ELF-1 (cell line): ENCODE measurements at places on chromosomes 16 and 17.
A peak's percentile ranks its signal among the peaks of the same experiment; 100 is the strongest.

DNA sequence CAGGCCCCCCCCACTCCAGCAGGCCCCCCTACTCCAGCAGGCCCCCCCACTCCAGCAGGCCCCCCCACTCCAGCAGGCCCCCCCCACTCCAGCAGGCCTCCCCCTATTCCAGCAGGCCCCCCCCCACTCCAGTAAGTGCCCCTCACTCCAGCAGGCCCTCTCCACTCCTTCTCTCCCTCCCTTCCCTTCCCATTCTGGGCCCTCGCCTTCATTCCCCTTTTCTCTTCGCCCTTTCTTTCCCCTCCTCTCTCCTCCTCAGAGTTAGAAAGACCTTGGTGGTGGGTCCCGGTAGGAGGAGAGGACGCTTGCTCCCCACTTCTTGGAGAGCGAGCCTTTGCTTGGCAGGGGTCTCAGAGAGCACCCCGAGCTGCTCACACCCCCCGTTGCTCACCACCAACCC is 177.0 kb upstream of the TNRC6C start:
- no peak for DNase-seq

GRCh38 chr16:30184891-30185682 is 1.7 kb downstream of the CORO1A start:
- DNase-seq, result no peak

DNA sequence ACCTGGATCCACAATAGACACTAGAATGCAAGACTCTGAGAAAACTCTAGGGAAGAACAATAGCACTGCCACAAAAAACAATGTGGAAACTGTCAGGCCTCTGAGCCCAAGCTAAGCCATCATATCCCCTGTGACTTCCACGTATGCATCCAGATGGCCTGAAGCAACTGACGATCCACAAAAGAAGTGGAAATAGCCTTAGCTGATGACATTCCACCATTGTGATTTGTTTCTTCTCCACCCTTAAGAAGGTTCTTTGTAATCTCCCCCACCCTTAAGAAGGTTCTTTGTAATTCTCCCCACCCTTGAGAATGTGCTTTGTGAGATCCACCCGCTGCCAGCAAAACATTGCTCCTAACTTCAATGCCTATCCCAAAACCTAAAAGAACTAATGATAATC is 39.2 kb upstream of the TNRC6C start:
- DNase-seq, result peak; percentile 51

DNA sequence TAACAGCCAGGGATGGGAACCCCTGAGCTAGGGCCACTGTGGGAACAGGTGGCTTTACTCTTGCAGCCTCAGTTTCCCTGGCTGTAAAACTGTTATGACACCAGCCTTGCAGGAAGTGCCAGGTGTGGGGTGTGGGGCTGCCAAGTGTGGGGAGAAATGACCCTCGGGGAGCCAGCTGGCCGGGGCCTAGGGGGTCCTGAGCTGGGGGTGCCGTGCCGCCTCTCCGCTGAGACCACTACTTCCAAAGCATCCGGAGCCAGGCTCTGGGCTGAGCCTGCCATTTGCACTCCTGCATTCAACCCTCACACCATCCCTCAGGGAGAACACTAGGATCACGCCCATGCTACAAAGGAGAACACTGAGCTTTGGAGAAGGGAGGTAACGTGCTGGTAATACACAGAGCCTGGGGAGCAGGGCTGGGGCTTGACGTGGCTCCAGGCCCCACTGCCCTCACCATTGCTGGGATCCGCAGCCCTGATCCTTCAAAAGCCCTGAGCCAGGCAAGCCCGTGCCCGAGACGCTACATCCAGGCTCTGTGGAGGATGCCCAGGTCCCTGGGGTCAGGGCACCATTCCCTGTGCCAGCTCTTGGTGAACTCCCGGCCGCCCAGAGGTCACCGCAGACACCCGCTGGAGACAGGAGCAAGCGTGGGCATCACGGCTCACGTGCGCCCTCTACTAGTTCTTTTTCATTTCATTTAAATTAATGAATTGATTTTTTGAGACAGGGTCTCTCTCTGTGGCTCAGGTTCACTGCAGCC is 28.8 kb upstream of the GINS2 start:
- DNase-seq, result peak; percentile 84
